Tongue (tissue), 3 donors: ENCODE measurements at places on chromosomes 3 and 15. TPM values are rescaled to one million over a fixed set of nuclear protein-coding genes. Genes with fewer than 3 reads are reported as not detected.

RHCG gene
- total RNA-seq, result 70.4 TPM

CHCHD4 gene
- total RNA-seq, result 16.1 TPM

SMCO1 gene
- total RNA-seq, result 19.6 TPM

CYP19A1 gene
- 3.0 TPM for total RNA-seq

COL6A5 gene
- total RNA-seq, result not detected

WDR5B gene
- total RNA-seq, result 5.0 TPM

ISL2 gene
- 6.6 TPM for total RNA-seq

GRCh38 chr3:8619548-8619947 lies 25.1 kb downstream of the SSUH2 start:
- DNase-seq, result no peak

- no peak for DNase-seq
Observed at GRCh38 chr15:70049701-70050301, 47.9 kb downstream of the TLE3 start.

DNA sequence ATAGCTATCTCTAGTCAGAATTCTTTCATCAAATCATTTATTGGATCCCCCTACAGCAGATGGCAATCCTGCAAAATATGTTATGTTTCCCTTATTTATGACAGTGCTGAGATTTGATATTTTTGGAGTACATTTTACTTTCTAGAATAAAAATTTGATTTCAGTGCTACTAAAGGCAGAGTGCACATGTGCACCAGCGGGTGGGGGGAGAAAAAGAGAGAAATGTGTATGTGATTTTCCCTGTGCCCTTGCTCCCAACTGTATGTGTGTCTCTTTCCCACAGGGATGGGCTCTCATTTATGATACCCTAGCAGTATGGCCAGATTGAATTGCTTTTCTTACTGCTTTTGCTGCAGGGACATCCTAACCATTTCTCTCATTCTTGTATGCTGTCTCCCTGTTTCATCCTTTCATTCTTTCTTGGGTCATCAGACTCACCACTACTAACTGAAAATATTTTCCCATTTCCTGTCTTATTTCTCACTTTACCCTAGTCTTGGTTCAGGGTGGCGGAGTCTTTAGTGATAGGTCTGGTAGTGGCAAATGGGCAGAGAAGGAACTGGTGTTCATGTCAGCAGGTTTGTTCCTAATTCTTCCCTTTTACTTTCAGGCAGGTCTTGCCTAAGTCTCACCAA lies 140.7 kb downstream of the TCF12 start:
- no peak for DNase-seq

- DNase-seq, result peak; percentile 61
Observed at GRCh38 chr15:58932710-58933280, 684 bp downstream of the SLTM start.

DNA sequence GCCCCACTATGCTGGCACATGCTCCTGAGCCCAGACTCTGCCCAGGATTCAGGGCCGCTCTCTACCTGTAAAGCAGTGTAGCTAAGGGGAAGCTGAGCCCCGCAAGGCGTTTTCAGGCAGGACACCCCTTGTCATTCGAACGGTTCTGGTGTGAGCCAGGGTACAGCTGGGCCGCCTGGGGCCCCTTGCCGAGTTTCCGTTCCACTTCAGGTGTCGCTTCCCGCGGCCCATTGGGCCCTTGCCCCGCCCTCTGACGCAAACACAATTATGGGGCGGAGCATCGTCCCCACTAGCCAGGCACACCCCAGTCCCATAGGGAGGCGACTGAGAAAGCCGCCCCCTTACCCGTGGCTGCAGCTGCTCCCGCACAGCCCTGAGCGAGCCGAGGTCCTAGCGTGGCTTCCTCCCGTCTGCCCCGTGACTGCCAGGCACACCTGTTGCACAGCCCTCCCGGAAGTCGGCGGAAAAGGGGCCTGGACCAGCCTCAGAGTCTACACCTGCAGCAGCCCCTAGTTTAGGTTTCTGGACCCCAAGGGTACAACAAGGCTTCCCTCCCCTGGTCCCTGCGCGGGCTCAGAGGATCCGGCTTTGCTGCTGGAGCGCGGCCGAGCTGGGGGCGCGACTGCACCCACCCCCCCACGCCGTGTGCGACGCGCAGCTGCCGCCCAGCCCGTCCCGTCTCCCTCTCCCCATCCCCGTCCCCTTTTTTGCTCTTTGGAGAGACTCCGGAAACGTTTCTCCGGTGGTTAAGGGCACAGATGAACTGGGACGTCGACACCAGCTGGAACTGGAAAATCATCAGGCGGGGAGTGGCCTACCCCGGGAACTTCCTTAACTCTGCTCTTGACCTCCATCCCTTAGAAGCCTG lies at the start of gene PLSCR2:
TSS of gene PLSCR2 (minus strand) at position 412 of the 868 bp plus-strand sequence. CDS start 9,657 bp downstream, outside the sequence.
- DNase-seq, result peak; percentile 84

DNA sequence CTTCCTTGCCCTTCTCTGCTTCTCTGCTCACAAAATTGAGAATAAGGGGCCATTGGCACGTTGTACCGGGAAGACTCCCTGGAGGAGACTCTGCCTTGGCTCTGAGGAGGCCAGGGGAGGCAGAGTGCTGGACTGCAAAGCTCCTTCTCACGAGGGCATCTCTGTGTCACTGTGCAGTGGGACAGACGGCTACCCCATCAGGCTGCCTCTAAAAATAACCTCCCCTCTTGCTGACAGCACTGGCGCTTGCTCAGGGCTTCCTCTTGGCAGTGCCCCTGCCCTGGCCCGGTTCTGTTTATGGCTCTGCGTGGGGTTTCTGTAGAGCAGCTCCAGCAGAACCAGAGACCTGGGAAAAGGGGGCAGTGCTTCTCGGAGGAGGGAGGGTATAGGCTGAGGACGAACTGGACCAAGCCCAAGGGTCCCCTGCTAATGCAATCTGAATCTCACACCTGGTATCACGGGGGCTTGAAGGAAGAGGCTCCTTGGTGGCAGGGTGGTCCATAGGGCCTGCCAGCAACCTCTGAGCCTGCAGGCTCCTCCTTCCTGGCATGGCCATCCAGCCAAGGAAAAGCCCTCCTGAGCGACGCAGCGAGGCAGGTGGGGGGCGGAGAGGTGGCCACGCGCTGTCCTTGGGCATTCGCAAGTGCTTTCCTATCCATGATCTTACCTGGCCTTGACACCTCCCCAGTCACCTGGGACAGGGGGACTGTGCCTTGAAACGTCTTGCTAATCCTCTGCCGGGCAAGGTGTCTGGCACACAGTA lies 63.3 kb upstream of the TLE3 start:
- no peak for DNase-seq

GRCh38 chr3:117019082-117019713 lies 309.6 kb downstream of the TUSC7 start:
- peak; percentile 86 for DNase-seq

DNA sequence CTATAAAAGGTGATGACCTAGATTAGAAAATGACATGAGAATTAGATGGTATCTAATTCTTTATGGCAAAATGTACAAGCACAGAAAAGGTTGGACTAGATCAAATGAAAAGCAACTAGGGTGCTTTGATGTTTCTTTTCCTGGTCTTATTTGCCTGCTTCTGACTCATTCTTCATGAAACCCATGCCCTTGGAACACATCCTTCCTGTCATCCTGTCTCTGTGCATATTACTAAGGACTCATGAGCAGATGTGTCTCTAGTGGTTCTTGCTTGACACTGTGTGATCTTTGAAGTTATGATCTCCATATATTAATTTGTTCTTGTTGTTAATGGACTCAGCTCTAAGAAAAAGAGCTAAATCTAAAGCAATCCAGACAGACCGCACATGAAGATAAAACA lies 314.0 kb downstream of the ERC2 start:
- no peak for DNase-seq

GRCh38 chr3:143831994-143832393 lies 16.3 kb downstream of the SLC9A9 start:
- DNase-seq, result no peak

- no peak for DNase-seq
Observed at GRCh38 chr3:159937561-159938166, 51.0 kb upstream of the IL12A start.

DNA sequence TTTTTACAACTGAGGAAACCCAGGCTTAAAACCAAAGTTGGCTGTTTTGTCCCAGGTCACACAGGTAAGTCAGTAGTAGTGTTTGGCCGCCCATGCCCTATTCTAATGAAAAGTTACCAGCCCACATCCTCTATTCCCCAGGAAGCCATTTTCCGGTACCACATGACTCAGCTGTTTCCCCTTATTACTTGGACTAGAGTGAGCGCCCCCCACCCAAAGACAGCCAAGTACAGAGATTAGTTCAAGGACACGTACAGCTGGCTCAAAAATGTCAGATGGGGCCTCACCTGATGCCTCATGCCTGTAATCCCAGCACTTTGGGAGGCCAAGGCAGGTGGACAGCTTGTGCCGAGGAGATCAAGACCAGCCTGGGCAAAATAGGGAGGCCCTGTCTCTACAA lies 8.5 kb upstream of the KLHL6 start:
- no peak for DNase-seq

GRCh38 chr3:45060165-45060892 lies 34.2 kb downstream of the CLEC3B start:
- DNase-seq, result no peak

DNA sequence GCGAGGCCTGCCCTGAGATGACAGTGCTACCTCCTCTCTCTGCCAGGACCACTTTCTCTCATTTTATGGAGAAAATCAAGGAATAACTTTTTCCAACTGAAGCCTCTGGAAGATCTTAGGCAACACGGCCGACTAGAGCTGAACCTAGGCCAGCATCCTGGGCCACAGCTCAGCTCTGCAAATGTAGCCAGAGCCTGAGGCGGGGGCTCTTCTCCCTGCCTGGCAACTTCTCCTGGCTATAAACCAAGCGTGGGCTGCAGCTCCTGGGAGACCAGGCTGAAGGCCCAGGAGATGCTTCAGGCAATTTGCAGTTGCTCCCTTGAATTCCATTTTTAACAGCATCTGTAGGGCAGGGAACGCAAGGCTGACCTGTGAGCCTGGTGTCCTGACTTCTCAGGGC lies 74.9 kb downstream of the CEMIP start:
- no peak for DNase-seq

DNA sequence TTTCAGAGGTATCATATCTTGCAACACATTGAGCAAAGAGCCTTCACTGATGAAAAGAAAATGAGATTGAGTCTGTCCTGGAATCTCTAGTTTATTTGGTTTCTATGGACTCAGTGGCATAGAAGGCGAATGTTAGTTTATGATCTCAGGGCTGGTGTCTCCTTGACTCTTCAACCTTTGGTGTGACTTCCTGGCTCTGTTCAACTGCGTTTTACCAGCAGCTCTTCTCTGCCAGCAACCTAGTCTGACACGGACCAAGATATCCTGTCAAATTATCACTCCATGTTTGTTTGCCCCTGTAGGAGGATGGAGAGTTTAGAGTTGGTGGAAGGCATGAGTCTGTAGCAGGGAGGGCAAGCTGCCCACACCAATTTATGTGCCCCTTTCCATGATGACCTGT lies 82.9 kb upstream of the TBC1D5 start:
- no peak for DNase-seq

DNA sequence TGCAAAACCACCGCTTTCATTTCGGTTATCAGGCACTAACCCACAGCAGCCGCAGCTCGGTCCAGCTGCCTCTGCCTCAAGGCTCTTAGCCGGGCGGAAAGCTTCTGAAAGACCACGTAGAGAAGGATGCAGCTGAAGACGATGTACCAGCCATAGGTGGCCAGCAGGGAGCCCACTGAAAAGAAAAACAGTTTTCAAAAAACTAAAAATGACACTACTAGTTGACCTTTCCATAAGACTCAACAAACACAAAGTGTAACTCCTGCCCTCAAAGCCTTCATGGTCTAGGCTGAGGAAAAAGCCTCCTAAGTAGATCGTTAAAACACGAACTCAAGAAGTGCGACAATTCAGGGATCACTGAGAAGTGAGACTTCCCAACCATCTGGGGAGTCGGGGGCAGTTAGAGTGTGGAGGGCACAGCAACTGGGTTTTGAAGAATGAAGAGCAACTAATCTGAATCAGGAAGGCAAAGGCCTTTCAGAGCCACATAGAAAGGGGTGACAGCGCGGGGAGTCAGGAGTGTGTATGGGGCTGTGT lies 716 bp downstream of the SELENOS start:
- DNase-seq, result no peak

GRCh38 chr3:138219255-138219654 lies 32.2 kb downstream of the ARMC8 start:
- DNase-seq, result no peak

- DNase-seq, result no peak
Observed at GRCh38 chr15:75551091-75551490, 28.0 kb downstream of the PTPN9 start.

- DNase-seq, result no peak
Observed at GRCh38 chr3:193530231-193531165, 24.2 kb downstream of the ATP13A4 start.
